ENCODE measurements at places on chromosomes 7 and 10.

DNA sequence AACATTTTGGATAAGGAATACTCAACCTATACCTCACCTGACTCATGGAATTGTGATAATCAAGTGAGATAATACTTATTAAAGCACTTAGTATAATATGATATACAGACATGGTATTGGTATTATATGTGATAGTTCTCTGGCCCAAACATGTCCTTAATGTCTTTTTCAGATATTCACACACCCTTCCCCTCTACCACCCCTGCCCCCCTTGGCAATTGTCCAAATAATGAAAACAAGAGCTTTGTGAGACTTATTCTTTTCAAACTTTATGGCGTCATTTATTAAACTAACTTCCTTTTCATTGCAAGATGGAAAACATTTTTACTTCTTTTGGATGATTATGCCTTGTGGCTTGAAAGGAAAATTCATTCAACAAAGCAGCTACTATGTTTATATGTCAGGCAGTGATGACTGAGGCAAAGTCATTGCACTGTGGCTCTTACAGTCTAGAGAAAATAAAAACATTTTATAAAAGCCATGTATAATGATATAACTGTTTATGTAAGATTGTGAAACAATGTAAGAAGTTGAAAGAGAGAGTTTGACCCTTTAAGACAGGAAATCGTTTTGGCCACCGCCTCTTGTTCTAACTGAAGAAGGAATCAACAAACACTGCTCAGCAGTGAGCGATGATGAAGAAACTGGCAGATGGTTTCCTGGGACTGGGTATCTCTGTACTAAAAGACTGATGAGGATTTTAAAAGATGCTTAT lies 27.4 kb downstream of the MINPP1 start:
- no peak for DNase-seq

DNA sequence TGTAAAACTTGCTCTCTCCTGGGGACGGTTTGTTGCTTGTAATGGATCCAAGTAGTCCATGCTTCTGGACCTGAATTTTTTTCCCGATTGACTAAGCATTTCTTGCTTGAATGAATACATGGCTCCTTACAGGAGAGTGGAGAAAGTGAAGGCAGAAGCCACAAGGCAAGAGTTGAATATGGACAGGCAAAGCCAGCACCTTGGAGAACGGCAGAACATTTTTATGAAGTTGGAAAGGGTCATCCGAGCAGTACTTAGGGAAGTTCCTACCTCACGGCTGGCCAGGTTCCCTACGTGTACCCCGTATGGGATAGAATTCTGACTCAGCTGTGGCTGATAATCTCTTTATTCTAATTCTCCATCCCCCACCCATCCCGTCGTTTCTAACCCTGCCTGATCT lies 50.6 kb upstream of the MGAM2 start:
- no peak for DNase-seq

GRCh38 chr7:11437994-11438393 lies 394.0 kb downstream of the THSD7A start:
- DNase-seq = no peak

- no peak for DNase-seq
Measured at GRCh38 chr10:78337016-78337415, 303.4 kb downstream of the RPS24 start.

DNA sequence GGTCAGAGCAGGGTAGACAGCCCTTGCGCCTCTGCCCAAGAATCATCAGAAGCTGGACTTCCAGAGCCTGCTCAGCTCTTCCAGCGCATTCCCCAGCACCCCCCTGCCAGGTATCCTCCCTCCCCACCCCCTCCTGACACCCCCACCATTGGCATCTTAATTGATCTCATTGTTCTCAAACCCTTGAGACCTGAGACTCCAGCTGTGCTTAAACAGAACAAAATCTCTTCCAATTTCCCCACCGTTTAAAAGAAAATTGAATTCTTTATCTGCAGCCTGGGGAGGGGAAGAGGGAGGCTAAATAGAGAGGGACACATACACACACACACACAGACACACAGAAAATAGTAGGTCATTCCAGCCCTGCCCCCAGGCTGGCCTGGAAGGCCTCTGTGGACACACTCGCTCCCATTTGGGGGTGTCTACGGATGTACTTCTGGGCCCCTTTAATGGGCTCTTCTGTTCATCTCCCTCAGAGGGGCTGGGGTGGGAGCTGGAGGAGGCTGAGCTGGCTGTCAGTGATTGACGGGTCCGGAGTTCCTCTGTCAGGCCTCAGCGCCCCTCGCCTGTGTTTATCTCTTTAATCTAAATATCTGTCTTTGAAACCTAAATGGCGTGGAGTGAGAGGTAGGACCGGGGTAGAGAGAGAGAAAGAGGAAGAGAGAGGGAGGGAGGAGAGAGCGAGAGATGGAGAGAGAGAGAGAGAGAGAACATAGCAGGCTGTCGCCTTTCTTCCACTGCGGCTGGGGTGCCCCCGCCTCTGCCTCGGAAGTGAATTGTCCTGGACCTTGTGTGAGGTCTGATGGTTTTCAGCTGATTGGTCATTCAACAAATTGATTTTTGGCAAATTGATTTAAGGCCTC lies 61.7 kb downstream of the C10orf105 start:
- no peak for DNase-seq

- DNase-seq = no peak
Measured at GRCh38 chr10:119441921-119442757, 100.4 kb downstream of the RGS10 start.

GRCh38 chr7:19621740-19622139 lies 87.1 kb downstream of the POLR1F start:
- DNase-seq = no peak

GRCh38 chr10:92024700-92025099 lies 101.1 kb downstream of the BTAF1 start:
- no peak for DNase-seq

- DNase-seq = no peak
Measured at GRCh38 chr7:79529881-79530235, 76.4 kb upstream of the MAGI2 start.

DNA sequence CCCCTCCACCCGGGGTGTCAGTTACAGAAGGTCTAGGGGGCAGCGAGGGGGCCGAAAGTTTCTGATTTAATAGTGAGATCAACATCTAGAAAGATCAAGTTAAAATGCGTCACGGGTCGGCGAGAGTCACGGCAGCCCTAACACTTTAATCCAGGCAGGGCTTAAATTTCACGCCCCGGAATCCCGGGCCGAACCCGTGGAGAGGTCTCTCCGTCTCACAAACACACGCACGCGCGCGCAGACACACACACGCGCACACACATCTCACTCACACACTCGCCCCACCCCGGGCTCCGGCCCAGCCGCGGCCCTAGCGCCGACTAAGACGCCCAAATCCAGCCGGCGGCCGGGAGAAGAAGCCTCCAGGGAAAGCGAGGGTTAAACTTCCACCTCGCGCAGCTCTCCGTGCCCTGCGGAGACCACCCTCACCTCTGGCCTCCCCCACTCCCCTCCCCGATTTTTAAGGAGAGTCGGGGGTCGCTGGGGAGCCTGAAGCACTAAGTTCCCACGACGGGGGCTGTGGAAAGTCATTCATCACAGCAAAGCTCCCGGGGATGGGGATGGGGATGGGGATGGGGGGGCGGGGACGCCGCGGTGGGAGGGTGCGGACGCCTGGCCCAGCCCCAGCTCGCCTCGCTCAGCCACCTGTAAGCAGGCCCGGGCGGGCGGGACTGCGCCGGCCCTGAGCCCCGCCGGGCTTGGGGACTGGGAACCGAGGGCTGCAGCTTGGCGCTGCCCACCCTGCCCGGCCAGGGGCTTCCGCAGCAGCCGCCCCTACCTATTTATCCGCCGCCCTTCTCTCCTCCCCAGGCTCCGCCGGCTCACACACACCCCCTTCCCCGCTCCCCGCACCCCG lies 1.6 kb downstream of the PDGFA start:
- no peak for DNase-seq

DNA sequence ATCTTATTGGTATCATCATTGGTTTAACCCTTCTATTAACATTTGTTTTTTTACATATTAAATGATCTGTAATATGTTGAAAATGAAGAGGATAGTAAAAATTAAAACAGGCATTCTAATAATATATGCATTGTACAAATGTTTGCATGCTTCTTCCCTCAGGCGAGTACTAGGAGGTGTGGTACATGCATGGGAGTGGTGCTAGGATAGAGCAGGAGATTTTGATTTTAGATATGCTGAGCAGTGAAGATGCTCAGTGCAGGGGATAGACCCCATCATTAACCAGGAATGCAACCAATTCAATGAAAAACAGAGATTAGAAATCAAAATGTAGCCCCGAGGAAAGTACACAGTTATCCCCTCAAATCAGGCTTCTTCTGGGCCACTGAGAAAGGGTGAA lies 916.4 kb downstream of the LRMDA start:
- DNase-seq = no peak

DNA sequence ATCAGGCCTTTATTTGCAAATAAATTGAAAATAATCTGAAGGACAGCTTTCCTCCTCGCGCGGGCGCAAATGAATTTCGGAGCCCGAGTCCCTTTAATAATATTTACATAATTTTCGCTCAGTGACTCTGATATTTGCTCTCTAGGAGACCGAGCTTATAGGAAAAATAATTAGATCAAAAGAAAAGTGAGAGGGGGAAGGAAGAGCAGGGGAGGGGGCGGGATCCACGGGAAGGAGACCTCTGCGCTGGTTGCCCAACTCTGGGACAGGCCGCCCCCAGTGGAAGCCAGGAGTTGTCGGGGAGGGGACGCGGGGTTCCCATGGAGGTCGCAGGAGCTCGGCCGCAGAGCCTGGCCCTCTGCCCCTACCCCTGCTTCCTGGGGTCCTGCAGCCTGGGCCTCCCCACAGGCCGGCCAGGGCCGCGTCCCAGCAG lies 5.8 kb downstream of the UNCX start:
- no peak for DNase-seq

DNA sequence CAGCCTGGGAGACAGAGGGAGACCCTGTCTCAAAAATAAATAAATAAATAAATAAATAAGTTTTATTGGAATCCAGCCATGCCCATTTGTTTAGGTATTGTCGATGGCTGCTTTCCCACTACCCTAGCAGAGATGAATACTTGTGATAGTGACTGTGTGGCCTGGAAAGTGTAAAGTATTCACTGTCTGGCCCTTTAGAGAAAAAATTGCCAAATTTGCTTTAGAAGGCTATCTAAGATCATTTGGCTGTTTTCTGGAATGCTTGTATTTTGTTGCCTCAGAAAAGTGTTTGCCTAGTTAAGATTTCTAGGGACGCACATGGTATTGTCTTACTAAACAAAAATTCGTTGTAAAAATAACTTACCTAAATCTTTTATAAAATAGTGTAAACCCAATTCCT lies 35.4 kb downstream of the CHN2 start:
- DNase-seq = no peak

- no peak for DNase-seq
Measured at GRCh38 chr10:54985732-54986131, 184.7 kb upstream of the PCDH15 start.

- no peak for DNase-seq
Measured at GRCh38 chr7:32616625-32617024, 121.3 kb downstream of the AVL9 start.

GRCh38 chr10:83037653-83038052 lies 1101.7 kb upstream of the GHITM start:
- DNase-seq = no peak

DNA sequence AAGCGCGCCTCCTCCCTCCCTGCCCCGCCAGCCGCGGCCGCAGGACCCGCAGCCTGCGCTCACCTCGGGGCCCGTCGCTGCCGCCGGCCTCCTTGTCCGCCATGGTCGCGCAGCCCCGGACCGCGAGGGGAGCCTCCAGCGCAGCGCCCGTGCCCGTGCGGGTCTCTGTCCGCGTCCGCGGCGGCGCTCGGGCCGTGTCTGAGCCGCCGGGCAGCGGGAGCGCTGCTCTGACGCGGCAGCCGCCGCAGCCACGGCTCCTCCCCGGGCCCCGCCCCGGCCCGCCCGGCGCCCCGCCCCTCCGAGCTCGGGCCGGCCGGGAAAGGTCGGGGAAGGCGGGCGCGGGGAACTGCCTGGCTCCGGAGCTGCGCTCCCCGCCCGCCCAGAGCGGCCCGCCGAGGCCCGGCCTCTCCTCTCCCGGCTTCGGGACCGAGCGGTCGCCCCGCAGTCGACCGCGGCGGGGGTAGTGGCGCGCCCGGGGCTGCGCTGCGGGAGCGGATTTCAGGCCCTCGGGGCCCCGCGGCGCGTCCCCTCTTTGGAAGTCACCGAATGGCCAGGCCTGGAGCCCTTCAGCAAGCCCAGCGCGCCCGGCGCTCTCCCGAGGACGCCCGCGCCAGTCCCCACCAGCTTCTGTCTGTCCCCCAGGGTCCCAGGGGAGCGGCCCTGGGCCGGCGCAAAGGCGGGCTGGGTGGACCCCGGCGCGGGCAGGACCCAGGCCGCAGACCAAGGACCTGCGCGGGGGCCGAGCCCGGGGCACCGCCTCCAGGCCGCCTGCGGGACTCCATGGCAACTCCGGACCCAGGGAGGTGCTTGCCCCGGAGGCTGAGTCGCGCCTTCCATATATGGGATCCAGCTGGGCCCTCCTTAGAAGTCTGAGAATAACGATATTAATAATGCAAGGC lies at the start of gene HSPA12A:
Gene HSPA12A, minus strand, starts transcription at position 200 of the 899 bp plus-strand sequence. Its CDS starts 97 bp downstream, at position 103.
- no peak for DNase-seq

GRCh38 chr7:5696346-5697110 lies 84.9 kb downstream of the RNF216 start:
- DNase-seq = no peak
